ENCODE measurements at places on chromosomes 1 and 21.

GRCh38 chr21:35651196-35651595 lies 409.1 kb downstream of the SETD4 start:
- no peak for DNase-seq

DNA sequence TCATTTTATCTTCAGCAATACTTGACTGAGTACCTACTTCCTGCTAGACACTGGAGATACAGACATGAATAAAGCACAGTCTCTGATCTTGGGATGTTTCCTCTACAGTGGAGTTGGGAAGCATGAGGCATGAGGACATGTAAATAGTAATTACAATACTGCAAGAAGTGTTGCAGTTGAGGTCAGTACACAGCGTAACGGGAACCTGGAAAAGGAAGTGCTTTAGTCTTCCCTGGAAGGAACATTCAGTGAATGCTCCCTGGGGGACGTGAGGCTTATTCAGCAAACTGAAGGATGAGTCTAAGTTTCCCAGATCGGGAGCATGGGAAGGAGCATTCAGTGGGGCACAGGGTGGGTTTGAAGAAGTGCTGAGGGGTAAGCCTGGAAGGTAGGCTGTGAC lies 112.4 kb downstream of the PIK3R3 start:
- DNase-seq, result no peak

- DNase-seq, result no peak
Measured at GRCh38 chr21:17523007-17523451, 10.2 kb downstream of the CXADR start.

GRCh38 chr1:175714350-175714749 lies 29.0 kb downstream of the TNR start:
- no peak for DNase-seq

DNA sequence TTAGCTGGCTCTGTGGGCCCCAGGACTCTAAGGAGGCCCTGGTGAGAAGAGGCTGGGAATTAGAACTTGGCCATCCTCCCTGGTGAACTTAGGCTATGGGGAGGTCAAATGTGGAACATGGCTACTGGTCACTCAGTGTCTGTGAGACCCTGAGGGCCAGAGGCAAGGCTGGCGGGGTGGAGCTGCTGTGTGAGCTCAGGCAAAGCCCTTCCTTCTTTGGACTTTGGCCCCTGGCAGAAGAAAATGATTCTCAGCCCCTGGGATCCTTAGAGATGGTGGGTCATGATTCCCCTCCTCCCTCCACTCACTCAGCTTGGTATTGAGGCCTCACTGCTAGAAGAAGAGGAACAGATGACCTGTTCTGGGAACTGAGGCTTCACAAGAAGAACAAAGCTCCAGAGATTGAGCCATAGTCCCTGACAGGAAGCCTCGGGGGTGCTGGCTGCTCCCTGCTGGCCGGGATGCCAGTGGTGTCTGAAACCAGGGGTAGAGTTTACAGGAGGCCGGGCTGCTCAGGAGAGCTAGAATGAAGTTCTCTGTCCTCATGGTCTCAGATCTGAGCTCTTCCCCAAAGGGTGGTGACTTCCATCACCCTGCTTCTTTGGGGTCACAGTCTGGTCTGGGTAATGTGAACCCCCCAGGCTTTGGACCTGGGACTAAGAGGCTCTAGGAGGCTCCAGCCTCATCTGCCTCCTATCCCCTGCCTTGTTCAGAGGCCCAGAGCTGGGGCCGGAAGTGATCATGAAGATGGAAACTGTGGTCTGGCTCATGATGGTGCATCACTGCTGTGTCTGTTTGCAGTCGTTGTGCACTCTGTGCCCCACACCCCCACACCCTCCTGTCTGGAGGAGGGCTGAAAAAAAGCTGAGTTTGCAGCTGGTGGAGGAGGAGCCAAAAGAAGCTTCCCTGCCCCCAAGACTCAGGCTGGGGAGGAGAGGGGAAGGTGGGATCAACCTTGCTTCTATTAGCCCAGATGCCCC lies 905 bp downstream of the BTBD19 start:
- peak; percentile 86 for DNase-seq

DNA sequence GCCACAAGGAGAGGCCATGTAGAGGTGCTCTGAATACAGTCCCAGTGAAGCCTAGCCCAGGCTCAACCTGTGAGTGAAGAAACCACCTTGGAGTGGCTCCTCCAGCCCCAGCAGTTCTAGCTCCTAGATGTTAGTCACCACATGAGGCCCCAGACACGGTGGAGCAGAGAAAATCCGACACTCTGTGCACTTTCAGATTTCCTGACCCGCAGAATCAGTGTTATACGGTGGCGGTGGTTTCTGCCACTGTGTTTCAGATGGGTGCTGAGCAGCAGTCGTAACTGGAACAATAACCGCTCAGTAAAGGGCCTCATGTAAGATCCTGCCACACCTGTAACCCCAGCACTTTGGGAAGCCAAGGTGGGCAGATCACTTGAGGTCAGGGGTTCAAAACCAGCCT lies 36.1 kb upstream of the ZBTB8A start:
- no peak for DNase-seq

DNA sequence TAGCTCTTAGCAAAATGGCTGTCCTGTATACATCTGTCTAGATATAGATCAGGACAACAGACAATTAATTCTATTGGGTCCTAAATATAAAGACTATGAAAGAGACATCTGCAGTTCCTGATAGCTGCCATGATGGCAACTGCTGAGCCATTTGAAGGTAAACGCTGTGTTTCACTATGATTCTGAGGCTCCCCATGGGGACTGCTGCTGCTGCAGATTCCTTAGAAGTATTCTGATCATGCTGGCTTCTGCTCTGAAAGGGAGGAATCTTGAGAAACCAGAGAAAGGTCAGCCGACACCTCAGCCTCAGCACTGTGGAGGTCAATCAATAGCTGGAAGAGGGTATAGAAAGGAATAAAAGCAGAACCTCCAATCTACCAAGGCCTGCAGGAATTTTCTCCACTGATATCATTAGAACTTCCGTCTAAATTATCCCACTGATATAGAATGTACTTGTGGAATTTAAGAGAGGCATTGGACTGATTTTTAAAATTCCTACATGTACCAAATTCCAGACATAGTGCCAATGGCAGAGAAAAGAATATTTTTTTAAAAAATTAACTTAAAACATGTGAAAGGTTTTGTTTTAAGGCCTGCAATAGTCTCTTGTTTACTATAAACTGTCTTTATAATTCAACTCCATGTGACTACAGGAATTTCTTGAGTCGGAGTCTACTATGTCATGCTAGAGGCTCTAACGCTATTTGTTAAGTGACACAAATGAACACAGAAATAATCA lies 53.2 kb downstream of the DDAH1 start:
- DNase-seq, result no peak

DNA sequence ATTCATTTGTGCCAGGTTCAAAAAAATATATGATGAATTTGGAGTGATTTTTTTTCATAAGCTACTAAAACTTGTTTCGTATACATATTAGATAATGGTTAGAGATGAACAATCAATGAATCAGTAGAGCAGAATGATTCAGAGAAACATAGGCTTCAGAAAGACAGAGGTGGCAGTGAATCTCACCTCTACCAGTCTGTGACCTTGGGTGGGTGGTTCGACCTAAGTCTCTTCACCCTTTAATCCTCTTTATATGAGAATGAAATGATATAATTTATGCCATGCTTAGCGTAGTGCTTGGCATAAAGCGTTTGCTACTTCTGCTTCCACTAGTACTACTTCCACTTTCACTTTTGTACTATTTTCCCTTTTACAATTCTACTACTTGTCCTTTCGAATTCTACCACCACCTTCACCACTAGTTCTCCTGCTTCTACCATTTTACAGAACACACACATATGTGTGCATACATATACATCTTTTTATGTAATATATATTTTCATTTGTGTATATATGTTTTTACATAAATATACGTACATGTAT lies 45.1 kb downstream of the FYB2 start:
- no peak for DNase-seq

DNA sequence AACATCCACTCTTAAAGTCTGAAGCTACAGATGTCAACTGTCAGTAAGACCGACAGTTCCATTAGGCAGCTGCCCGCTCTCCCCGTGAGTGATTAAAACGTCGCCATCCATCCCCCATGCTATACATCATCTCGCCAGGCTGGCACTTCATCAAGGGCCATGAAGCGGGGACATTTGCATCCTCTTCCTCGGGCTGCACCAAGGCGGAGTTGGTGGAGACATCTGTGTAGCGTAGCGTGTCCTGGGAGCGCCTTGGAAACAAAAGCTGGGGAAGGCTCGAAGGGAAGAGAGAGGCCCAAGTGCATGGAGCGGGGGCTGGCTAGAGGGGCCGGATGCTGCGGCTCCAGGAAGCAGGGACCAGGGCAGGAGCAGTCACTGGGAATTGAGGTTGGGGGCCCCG lies 250.1 kb downstream of the KAZN start:
- DNase-seq, result no peak

GRCh38 chr1:108841703-108842102 lies 15.2 kb downstream of the AKNAD1 start:
- no peak for DNase-seq

DNA sequence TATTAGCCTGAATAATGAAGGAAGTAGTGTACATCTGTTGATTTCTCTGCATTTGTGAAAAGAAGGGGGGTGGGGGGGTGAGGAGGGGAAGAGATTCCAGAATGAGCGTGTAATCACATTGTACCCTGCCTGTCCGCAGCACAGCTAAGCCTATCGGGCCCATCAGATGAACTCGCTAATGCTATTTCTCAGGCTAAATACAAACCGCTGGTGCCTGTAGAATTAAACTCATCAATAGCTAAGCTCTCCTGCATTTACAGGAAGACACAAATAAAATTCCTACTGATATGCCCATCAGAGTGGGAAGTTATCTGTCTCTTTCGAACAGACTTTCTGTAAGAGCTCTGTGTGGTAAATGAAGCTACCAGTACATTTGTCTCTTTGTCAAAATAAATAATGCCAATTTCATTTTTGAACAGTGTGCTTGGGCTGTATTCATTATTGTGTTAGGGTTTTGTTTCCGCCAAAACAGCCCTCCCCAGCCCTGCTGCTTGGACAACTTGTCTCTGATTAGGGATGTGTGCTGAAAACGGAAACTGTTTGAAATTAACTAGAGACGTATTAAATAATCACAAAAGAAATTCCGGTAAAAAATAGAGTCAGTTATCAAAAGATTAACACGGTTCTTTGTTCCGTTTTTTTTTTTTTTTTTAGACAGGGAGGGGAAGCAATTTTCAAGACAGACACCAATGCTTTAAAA lies 305.4 kb downstream of the TTLL7 start:
- no peak for DNase-seq

- no peak for DNase-seq
Measured at GRCh38 chr1:153217212-153217611, at the start of gene PRR9. TSS of gene PRR9 (plus strand) at chr1:153217584. CDS start at chr1:153218145, 561 bp downstream.

GRCh38 chr1:76857973-76858372 lies 9.3 kb upstream of the ST6GALNAC5 start:
- DNase-seq, result no peak

DNA sequence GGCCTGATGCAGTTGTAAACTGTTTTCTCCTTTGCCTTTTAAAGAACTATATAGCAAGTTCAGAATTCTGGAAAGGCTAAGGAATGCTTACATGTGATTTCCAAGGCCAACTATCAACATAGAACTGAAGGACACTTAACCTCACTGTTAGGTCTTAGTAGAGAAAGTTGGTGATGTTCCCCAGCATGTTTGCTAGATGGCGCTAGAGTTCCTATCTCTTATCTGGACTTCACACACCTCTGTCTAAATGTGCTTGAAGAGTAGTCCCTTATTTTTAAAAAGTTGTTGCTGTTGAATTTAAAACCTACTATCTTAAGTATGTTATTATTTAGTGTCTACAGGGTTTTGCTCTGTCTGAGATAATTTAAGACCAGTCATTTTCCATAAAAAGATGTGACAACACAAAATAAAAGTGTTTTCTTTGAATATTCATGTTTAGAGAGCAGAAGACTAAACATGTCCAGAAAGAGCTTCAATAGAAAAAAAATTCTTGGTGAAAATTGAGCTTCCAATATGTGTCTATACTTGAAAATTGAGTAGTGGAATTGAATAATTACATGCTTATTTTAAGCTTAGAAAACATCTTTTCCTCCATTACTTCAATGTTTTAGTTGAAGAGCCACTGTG lies 237.3 kb downstream of the S1PR1 start:
- DNase-seq, result no peak

GRCh38 chr1:44604157-44604955 lies 69.9 kb downstream of the TMEM53 start:
- no peak for DNase-seq

DNA sequence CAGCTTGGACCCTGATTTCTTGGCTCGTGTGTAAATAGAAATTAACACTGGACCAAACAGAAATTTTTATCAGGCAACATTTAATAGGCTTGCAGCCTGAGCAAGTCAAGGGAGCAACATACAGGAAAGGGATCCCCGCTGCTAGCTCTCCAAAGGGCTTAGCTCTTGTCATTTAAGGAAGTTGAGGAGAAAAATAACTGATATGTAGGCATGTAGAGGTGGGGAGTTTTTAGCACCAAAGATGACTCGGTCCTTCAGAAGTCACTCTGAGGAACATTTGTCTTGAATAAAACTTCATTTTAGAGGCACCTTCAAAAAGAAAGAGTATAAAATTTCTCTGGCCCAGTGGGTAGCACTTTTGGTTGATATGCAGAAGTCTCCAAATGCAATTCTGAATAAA lies 27.1 kb downstream of the GBP2 start:
- no peak for DNase-seq

GRCh38 chr1:198318085-198318484 lies 161.3 kb downstream of the NEK7 start:
- DNase-seq, result no peak

DNA sequence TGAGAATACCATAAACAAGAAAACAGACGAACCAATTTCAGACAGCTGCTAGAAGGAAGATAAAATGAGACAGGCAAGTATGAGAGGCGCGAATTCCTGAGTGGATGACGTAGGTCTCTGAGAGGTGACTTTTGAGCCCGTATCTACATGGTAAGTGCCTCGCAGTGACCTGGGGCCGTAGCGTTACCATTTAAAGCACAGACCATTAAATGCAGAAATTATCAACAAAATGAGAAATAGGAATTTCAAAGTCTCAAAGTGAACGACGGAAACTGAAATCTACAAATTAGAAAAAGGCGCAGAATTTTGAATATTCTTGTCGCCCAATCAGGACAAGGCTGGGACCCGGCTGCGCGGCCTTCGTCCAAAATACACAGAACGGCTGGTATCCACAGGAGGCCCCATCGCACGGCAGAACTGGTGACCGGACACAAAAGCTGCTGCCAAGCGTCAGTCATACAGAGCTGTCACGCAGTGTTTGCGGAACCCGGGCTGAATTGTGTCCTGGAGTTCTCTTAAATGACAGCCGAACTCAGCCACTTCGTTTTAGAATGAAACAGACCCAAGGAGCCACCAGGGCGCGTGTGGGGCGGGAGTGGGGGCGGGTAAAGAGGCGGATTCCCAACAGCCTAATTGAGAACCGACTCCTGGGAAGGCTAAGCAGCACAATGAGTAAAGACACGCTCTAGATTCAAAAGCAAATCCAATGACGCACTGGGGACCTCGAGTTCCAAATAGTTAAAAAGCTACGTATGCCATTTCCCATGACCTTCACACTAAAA lies 13.8 kb upstream of the BOLA1 start:
- DNase-seq, result peak; percentile 81

GRCh38 chr1:172122381-172122780 lies 281.1 kb downstream of the DNM3 start:
- DNase-seq, result no peak

DNA sequence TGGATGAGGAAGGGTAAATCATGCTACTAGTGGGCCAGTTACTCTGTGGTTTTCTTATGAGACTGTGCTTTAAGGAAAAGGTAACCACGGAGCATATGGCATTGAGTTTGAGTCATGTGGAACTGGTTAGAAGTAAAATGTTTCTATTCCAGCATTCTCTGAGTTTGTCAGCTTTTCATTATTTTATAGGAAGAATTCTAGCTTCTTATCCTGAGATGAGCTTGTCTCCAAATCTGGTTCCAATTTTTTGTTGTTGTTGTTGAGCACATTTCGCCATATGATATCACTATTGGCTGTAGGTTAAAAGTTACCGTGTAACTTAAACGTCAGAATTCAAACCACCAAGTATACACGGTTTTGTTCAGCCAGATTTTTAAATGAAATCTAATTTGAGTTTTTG lies 69.9 kb downstream of the ATF6 start:
- DNase-seq, result no peak

Data from stimulated activated CD4-positive, alpha-beta T cell treated with anti-CD3 and anti-CD28 coated beads, Interleukin-15, amount 100 ng/mL, for 48 hours (primary cell).